GM03348 (cell line): ENCODE measurements at places on chromosomes 11 and 22.
A peak's percentile ranks its signal among the peaks of the same experiment; 100 is the strongest.

- peak; percentile 12 for DNase-seq
These were observed 347.9 kb downstream of the TTC28 start for GRCh38 chr22:28331695-28332094.

DNA sequence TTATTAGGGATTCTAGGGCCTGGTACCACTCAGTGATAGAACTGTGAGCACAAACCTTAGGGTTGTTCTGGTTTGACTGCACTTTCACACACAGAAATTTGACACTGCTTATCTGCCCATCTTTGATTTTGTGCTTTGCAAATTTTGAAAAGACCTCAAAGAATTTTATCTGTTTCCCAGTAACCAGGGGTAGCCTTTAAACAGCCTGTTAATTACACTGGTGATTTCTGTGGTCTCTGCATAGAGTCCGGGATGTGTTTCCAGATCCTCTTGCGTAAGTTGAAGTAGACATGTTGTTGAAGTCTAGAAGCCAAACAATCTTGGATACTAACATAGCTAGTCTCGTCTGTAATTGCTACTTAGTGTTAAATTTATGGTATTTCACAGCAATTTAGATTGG, 75.3 kb downstream of the C22orf31 start:
- no peak for DNase-seq

GRCh38 chr22:44825310-44826150, 73.2 kb downstream of the ARHGAP8 start:
- DNase-seq = no peak

- DNase-seq = no peak
These were observed 18.8 kb upstream of the CDKN1C start for GRCh38 chr11:2904153-2905052.

GRCh38 chr22:45491841-45492240, 10.8 kb upstream of the FBLN1 start:
- DNase-seq = no peak

DNA sequence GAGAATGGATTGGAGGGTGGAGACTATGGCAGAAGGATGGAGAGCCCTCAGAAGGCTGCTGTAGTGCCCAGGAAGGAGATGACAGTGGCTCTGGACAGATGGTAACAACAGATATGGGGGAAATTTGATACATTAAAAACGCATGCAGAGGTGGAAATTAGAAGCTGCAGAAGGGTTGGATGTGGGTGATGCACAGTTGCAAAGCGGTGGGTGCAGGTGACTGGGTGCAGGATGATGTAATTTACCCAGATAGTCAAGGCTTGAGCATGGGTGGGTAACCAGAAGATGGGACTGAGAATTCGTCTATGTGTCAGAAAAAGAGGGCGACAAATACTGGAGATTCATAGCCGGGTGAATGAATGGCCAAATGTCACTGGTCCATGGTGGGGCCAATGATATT, 570.3 kb downstream of the MN1 start:
- no peak for DNase-seq

DNA sequence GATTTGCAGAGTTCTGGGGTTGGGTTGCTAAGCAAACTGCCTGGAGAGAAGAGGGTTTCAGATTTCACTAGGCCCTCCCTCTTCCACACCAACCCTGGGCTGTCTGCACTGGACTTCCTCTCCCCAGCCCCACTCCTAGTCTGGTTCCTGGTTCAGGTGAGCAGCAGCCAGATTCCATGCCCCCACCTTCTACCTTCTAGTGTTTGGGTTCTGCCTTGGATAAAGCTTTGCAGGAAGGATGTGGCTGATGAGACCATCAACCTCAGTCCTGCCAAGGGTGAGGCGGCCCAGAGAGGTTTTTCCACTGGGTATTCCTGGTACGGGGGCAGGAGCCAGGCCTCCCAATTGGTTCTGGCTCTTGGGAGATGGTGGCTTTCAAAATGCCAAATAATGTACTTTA, 68.3 kb downstream of the BCR start:
- peak; percentile 67 for DNase-seq

GRCh38 chr11:100682247-100682969, 4.7 kb upstream of the ARHGAP42 start:
- peak; percentile 56 for DNase-seq

DNA sequence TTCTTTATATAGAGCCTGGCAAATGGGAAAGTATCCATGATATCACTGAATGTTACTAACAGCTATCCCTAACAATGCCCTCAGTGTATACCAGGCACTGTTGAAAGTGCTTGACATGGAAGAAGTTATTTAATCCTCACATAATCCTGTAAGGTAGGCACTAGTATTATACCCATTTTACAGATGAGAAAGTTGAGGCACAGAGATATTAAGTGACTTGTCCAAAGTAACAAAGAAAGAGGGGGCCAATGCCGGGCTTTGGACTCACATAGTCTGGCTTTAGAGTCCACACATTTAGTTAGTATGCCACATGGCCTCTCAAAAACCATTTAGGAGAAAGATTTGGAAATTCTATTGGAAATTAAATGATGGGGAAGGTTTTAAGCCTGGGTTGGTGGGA, 220.8 kb upstream of the PLET1 start:
- no peak for DNase-seq

DNA sequence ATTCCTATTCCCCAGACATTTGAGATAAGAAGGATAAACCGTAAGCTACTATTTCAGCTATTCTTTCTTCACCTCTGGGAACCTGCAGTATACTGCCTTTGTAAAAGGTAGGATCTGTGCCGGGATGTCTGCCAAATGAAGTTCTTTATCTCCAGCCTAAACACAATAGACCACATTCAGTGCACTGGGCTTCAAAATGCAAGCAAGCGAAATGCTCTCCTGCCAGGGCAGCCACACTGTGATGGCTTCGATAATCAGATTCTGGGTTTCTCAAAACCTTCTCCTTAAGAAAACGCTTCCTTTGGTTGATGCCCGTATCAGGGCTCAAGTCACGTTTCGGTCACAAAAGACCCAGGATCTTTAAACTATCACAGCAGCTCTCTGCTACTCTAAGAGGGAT, 299.5 kb upstream of the B3GAT1 start:
- no peak for DNase-seq

DNA sequence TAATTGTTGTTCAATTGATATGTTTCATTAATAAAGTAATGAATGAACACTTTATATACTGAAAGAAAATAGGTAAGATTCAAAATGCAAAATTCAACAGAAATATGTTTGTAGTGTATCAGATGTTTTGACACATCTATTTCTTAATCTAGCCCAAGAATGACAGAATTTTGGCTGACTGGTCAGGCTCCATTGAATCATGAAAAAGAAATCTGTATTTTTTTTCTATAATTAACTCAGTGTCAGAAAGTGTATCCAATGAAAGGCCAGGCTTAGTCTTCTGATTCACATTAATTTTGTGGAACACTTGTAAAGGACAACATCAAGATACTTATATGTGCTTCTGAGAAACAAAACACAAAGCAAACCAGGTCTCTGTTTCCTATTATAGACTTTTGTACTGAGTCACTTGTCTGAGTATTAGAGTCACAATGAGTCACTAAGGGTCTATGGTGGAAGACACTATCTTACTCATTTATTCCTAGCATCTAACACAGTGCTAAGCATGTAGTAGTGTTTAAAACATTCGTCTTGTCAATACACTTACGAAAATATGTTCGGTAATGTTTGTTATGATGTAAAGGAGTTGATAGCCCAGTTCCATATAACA, 297.7 kb upstream of the CCDC90B start:
- DNase-seq = peak; percentile 44

DNA sequence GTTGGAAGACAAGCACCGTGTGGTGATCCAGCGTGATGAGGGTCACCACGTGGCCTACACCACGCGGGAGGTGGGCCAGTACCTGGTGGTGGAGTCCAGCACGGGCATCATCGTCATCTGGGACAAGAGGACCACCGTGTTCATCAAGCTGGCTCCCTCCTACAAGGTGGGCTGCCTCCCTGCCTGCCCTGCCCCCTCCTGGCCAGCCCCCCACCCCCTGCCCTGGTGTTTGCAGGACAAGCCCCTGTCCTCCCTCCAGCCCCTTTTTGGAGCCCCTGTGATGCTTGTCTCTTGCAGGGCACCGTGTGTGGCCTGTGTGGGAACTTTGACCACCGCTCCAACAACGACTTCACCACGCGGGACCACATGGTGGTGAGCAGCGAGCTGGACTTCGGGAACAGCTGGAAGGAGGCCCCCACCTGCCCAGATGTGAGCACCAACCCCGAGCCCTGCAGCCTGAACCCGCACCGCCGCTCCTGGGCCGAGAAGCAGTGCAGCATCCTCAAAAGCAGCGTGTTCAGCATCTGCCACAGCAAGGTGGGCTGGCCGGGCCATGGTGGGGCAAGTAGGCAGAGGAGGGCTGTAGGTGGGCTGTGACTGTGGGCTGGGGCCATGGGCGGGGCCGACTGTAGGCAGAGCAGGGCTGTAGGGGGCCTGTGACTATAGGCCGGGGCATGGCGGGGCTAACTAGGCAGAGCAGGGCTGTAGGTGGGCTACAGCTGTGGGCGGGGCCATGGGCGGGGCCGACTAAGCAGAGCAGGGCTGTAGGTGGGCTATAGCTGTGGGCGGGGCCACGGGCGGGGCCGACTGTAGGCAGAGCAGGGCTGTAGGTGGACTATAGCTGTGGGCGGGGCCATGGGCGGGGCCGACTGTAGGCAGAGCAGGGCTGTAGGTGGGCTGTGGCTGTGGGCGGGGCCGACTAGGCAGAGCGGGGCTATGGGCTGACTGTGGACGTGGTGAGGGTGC, 13.6 kb downstream of the MUC2 start:
- DNase-seq = no peak

DNA sequence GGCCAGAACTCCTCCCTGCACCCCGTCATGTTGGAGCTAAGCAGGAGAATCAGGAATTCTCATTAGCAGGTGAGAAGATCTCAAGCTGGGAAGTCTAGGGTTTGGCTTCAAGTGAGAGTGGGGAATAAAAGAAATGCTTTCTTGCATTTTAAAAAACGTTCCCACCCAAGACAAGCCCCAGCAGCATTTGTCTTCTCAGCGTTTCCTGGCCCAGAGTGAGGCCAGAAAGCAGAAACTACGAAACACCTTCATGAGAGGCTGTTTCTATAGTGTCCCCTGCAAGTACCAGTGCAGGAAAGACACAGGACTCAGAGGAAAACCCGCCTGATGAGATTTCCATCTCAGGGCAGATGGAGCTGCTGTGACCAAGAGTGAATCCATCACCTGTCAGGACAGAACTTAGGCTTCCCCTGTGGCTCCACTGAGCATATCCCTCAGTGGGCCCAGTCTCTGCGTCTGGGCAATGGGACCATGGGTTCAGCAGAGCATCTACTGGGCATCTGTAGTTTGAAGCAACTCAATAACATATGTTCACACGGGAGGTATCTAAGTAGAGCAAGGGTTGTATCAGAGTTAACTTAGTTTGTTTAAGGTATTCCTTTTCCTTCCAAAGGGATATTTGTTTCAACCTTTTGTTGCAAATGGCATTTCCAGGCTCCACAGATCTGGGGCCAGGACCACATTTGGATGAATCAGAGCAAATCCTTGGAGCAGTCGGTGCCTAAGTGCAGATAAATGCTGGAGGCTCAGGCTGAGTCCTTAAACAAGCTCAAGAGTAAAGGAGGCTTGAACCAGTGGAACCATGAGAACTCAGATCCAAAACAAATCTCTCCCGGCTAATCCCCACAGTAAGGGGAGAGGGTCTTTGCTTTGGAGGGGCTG, 548.3 kb downstream of the MIAT start:
- DNase-seq = no peak

DNA sequence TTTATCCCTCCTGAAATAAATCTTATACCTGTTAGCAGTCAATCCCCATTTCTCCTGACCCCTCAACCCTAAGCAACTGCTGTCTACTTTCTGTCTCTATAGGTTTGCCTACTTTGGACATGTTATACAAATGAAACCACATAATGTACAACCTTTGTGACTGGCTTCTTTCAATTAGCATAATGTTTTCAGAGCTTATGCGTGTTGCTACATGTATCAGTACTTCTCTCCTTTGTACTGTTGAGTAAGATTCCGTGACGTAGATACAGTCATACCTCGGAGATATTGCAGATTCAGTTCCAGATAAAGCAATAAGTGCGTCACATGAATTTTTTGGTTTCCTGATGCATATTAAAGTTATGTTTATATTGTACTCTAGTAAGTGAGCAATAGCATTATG, 127.3 kb downstream of the MORC2 start:
- no peak for DNase-seq

DNA sequence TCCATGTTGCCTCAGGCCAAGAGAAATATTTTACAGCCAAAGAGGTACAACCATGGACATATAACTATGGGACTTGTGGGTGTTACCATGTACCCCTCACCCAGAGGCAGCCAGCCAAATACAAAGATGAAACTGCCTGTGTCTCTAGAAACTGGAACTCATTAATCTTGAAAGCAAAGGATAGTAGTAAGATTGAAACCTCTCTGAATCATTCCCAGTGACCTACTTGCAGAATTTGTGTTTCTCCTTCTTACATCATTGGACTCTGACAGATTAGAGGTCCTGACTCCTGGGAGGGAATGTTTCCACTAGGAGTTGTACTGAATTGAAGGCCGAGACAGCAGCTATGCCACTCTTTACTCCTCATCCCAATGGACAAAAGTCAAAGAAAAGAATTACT, 257.4 kb upstream of the UBASH3B start:
- DNase-seq = peak; percentile 33

GRCh38 chr11:2789331-2789730, 89.5 kb upstream of the KCNQ1OT1 start:
- no peak for DNase-seq

GRCh38 chr11:66281001-66281400, 3.0 kb downstream of the CNIH2 start:
- DNase-seq = no peak

- no peak for DNase-seq
These were observed 1234.0 kb downstream of the TBC1D22A start for GRCh38 chr22:47996446-47996857.

GRCh38 chr22:24592058-24592850, 619 bp downstream of the LRRC75B start:
- peak; percentile 44 for DNase-seq

- peak; percentile 10 for DNase-seq
These were observed 809.1 kb downstream of the DLG2 start for GRCh38 chr11:84817998-84818397.

GRCh38 chr11:134573857-134574256, 161.8 kb upstream of the B3GAT1 start:
- no peak for DNase-seq

GRCh38 chr22:25350551-25350971, 131.1 kb downstream of the CRYBB2 start:
- DNase-seq = no peak

- no peak for DNase-seq
These were observed 6.5 kb downstream of the IGLL5 start for GRCh38 chr22:22893891-22894739.

DNA sequence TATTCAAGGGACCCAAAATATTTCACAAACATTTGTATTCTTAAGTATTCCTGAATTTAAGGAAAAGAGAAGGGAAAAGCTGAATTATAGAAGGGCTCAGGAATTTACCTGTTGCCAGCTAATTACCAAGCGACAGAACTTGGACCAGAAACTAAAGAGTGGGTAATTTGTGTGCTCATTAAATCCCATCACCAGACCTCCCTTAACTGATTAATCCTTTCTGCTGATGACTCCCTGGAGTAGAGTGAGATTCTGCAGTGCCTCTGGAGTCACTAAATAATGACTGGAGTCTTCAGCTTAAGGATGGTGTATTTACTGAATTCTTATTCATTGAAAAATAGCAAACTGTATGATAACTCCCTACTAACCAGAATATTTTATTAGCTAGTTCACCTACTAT, 74.0 kb upstream of the RAB1B start:
- DNase-seq = no peak

GRCh38 chr11:59413646-59414045, 12.6 kb downstream of the OR5A2 start:
- no peak for DNase-seq

- DNase-seq = no peak
These were observed 33.7 kb upstream of the PDE3B start for GRCh38 chr11:14609902-14610301.
